ENCODE measurements at places on chromosomes 1 and 21.
A peak's percentile ranks its signal among the peaks of the same experiment; 100 is the strongest.

- DNase-seq: no peak
Observed at GRCh38 chr1:150002217-150002616, 8.3 kb downstream of the OTUD7B start.

DNA sequence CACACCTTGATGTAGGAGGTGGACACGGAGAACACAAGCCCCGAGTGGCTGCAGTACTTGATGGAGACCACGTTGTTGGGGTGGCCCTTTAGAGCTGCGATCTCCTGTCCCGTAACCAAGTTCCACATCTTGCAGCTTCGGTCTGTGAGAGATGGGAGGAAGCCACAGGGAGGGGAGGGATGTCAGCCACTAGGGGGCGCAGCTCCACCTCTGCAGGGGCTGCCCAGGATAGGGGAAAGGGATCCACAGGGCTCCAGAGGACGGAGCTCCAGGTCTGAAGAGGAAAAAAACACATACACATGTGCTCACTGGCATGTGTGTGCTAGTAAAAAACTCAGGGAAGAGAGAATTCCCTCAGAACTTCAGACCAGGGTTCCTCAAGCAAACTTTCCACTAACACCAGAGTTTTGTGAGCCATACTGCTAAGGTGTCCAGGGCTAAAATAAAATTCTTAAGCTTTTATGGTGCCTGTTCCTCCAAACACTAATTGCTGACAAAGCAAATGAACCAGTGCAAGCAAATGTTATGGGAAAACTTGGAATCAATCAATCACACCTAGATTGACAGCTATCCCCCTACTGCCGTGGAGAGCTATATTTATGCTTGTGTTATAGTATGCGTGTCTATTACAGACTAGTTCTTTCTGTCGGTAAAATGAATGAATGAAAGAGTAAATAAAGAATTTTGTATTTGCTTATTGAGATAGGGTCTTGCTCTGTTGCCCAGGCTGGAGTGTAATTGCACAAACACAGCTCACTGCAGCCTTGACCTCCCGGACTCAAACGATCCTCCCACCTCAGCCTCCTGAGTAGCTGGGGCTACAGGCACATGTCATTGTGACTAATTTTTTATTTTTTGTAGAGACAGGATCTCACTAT, 43.7 kb downstream of the KIF21B start:
- DNase-seq: peak; percentile 90

DNA sequence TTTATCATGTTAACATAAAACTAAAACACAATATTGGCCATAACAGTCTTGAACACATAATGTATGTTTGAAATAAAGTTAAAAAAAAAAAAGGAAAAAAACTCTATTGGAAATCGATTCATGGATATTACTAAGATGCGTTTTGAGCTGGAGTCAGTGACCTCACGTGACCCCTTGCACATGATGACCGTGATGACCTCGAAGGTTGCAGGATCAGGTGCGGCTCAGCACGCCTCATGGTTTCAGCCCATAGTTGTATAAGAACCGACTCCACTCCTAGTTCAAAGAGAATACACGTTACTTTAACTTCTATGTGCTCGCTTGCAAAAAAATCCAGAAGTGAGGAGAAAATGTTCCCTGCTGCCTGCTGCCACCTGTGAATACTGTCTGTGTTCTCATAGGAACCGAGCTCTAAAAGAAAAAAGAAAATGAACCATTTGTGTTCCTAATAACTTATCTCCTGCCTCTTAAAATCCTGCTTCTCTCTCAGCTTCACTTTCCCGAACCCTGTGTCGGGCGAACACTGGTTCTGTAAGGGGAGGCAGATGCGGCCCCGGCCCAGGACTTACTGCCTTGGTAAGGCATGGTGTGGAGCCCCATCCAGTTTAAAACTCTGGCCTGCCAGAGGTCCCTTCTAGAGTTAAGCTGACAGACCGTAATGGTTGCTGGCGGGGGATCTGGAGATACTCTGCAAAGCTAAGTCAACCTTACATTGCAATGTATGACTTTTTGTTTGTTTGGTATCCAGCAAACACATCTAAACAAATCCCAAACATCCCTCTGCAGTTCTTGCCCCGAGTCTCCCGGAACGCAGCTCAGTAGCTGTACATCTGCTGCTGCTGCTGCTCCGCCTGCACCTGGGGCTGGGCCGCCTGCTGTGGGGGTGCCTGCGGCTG, 33.8 kb upstream of the RIPK4 start:
- no peak for DNase-seq

GRCh38 chr1:87598429-87598828, 269.7 kb downstream of the LMO4 start:
- DNase-seq: no peak

DNA sequence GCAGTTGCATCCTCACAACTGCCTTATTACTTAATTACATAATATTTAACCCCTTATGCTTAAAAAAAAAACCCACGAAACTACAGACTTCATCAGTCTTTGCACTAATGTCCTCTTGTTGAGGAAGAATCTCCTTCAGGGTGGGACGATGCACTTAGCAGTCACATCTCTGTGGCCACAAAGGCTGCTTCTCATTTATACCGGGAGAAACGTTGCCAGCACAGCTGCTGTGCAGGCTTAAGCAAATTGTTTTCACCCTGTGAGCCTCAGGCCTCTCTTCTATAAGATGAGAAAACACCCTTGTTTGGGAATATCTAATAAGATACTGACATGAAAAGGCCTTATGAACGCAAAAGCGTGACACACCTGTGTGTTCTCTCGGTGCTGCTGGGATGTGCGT, 2.9 kb upstream of the OBSCN start:
- no peak for DNase-seq

GRCh38 chr1:168321945-168322344, 41.3 kb downstream of the TBX19 start:
- DNase-seq: no peak

- DNase-seq: peak; percentile 54
Observed at GRCh38 chr21:44428281-44428960, 26.9 kb upstream of the LRRC3 start.

GRCh38 chr1:165355139-165355976, 1.2 kb downstream of the LMX1A start:
- DNase-seq: no peak

DNA sequence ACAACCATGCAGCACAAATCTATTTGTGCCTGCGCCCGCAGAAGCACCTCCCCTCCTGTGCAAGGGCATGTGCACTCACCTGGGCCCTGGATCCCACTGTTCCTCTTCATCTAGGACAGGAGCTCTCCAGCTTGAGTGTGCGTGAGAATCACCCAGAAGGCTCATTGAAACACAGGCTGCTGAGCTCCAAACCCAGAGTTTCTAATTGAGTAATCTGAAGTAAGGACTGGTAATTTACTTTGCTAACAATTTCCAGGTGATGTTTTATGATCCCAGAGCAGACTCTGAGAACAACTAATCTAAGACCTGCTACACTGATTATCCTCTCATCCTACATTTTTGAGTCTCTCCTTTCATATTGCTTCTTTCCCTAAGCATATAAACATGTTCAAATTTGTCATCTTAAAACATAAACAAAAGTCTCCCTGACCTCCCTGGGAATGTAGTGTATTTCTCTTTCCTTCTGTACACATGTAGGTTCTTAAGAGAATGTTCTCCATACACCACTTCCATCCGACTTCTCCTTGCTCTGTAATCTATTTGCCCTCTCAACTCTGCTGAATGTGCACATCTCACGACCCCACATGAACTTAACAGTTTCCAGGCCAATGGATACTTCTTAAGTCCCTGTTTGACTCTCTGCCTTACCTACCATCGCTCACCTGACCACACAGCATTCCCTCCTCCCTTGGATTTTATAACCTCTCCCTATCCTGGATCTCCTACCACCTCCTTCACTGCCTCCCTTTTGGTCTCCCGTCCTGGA, 522.5 kb downstream of the SMYD3 start:
- no peak for DNase-seq

GRCh38 chr1:43267818-43268425, 1.9 kb upstream of the TMEM125 start:
- no peak for DNase-seq

- DNase-seq: no peak
Observed at GRCh38 chr1:19709260-19709793, 44.7 kb downstream of the HTR6 start.

GRCh38 chr21:37032877-37033471, 26.5 kb downstream of the RIPPLY3 start:
- DNase-seq: no peak

- DNase-seq: no peak
Observed at GRCh38 chr1:84539972-84540371, 33.6 kb upstream of the GNG5 start.

GRCh38 chr1:89198081-89198480, 661 bp downstream of the GBP4 start:
- DNase-seq: no peak

GRCh38 chr1:211371406-211372105, 44.9 kb downstream of the TRAF5 start:
- DNase-seq: no peak

GRCh38 chr1:70411360-70411844, 334 bp downstream of the CTH start:
- DNase-seq: peak; percentile 18

DNA sequence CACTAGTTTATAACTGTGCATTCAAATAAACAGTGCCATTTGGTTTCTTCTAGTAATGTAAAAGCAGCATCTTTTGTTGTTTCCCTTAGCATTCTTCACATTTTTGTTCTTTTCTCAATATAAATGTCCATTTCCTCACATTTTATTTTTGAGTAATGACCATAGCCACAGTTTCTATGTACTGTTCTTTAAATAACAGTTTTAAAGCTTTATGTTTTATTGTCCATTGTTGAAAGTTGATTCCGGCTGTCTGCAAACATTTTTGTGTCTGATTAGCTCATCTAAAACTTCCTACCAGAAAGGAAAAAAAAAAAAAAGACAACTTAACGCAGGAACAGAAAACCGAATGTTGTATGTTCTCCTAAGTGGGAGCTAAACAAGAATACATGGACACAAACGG, 139.7 kb downstream of the MAGI3 start:
- no peak for DNase-seq

- no peak for DNase-seq
Observed at GRCh38 chr1:235129774-235130570, 1.3 kb upstream of the TOMM20 start.

DNA sequence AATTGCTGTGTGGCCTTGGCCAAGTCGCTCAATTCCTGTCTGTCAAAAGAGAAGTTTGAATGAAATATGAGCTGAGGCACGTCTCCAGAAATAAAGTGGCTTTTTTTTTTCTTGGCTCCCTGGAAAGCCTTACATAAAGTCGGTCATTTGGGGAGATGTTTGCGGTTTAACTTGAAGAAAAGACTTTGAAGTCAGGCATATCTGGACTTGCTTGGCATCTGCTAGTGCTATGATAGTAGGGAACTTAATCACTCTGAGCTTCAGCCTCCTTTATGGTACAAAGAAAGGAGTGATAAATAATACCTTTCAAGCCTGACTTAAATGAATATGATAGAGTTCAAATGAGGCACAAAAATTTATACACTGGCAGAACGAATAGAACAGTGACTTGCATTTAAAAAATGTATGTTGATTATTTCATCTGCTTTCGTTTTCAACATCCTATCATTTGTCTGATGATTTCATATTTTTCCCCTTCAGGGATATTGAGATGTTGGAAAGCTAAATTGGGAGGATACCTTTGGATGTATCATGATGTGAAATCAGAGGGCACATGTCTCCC, 60.2 kb downstream of the FASLG start:
- no peak for DNase-seq

DNA sequence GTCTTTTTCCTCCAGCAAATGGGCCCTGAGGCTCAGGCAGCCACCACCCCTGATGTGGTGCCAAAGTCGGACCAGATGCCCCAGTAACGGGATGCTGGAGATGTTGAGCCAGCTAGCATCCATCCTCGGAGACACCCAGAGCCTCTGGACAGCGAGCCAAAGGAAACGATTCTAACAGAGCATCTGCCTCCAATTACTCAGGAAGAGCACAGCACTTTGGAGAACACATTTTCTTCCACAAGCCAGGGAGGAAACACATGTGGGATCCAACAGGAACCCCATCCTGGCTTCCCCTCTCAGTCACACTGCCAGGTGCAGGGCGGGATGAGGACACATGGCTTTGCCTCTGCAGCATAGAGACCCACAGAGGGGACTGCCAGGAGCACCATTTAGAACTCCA, 44.9 kb downstream of the C1orf198 start:
- no peak for DNase-seq

Measured in HuH-7 (cell line).